Fibroblast of pulmonary artery (primary cell): ENCODE measurements at places on chromosomes 2 and 18.
A peak's percentile ranks its signal among the peaks of the same experiment; 100 is the strongest.

- DNase-seq, result peak; percentile 69
Observed at GRCh38 chr2:55431982-55432627, 12.4 kb upstream of the CCDC88A start.

GRCh38 chr2:136362676-136363390 lies 244.9 kb upstream of the CXCR4 start:
- no peak for DNase-seq

DNA sequence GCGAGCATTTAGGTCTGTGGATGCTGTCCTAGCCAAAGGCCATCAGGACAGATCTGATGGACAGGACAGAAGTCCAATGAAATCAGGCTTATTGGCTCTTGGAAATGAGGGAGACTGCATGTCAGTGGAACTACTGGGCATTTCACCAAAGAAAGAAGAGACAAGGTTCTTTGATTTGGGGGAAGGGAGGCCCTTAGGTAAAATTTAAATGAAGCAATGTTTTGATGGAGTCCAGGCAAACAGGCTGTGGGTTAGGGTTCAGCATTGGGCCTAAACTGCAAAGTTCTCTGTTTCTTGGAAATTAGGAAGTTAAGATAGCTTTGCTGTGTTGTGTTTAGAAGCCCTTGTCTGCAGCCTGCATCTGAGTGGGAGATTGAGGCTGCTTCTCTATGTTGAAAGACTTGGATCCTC lies 31.6 kb upstream of the RNF149 start:
- peak; percentile 33 for DNase-seq

- DNase-seq, result no peak
Observed at GRCh38 chr2:63993871-63994270, 25.4 kb downstream of the VPS54 start.

DNA sequence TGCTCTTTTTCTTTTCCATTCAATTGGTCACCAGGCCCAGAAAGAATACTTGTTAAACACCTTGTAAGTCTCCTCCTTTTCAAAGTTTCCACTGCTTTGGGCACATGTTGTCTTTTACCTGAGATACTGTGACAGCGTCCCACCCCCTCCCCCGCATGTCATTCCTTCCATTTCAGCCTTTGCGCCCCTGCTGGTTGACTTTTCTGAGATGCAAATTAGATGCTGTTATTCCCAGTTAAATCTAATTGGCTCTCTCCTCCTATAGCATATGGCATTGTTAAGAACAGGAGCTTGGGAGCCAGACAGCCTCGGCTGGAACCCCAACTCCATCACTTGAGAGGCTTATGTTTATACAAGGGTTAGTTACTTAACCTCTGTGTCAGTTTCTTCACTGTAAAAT lies 80.3 kb upstream of the GAREM1 start:
- no peak for DNase-seq

DNA sequence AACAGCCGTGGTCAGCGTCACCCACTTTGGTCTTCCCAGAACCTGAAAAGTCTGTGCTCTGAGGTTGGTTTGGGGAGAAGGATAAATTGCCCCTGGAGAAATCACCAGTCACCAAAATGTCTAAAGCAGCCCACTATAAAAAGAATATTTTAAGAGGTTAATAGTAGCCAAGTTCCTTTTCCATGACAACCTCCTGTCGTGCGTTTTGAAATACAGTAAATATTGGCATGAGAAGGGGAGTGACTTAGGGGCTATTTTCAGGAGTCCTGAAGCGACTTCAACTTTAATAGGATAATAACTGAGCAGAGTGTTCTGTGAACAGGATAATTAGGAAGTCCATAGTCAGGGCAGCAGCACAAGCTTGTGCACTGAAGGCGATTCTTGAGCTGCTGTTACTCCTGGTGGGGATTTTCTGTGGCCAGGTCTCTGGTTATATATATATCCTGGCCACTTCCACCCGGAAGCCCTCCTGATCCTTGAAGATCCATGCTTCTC lies 49.3 kb downstream of the RNF144A start:
- no peak for DNase-seq

DNA sequence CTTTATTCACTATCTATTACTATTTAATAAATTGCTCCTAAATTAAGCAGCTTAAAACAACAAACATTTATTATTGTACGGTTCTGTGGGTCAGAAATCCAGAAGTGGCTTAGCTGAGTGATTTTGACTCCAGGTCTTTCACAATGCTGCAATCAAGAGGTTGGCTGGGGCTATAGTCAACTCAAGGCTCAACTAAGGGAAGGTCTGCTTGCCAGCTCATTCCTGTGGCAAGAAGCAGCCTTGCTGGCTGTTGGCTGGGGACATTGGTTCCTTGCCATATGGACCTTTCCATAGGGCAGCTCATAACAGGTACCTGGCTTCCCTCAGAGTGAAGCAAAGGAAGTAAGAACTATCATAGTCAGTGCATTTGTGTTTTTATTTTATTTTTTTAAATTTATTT lies 5.0 kb upstream of the MRPL19 start:
- peak; percentile 50 for DNase-seq
